ENCODE measurements at places on chromosomes 3 and 15.
A peak's percentile ranks its signal among the peaks of the same experiment; 100 is the strongest.

GRCh38 chr3:45693941-45694521 is 4.8 kb downstream of the SACM1L start:
- DNase-seq, result no peak

GRCh38 chr3:153052096-153052460 is 109.9 kb upstream of the RAP2B start:
- no peak for DNase-seq

DNA sequence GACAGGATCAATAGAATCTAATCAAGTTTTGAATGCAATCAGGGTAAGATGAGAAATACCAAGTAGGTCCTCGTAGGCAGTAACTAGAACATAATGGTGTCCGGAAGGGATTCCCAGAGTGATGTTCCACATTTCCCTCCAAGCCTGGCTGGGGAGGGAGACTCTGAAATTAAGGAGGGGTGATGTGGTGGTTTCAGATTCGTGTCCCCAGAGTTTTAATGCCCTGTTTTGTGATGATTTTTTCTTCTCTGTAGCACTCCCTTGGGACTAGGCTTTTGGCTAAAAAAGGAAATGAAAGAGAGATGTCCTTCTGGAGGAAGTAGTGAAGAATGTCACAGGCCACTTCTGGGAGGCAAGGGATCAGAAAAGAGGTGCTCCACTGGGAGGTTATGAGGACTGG is 108.3 kb upstream of the CACNA2D3 start:
- DNase-seq, result no peak

- DNase-seq, result no peak
Observed at GRCh38 chr3:127689266-127689860, 16.6 kb downstream of the ABTB1 start.

- no peak for DNase-seq
Observed at GRCh38 chr3:101144105-101144504, 150.9 kb upstream of the ABI3BP start.

DNA sequence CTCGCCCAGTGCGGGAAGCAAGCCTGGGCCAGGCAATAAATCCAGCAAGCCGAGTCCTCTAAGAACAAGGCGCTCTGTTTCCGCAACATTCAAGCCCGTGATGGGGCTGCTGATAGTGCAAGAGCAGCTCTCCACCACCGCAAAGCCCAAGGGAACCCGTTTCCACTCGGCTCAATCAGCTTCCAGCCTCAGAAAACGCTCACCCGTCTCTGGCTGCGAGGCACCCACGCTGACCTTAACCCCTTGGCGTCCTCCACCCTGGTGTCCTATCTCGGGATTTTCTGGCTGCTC is 17.8 kb downstream of the SPATA12 start:
- peak; percentile 2 for DNase-seq

DNA sequence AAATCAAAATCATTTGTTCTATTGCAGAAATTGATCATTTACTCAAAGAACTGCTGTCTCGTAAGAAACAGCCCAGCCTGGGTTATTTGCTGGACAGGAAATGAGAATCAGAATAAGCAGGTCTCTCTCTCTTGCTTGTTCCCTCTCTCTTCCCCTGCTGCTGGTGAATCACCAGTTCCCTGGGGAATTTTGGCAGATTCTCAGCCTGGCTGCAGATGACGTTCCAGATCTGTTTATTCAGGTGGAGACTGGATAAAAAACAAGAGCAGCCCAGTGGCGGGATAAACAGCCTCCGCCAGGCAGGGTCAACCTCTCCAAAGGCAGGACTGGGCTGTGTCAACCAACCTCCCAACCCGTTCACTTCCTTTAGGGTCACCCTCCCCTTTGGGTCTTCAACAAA is 72.1 kb downstream of the LRIG1 start:
- DNase-seq, result no peak

GRCh38 chr3:53938645-53939044 is 47.0 kb upstream of the SELENOK start:
- no peak for DNase-seq

- peak; percentile 8 for DNase-seq
Observed at GRCh38 chr3:52983336-52983807, 62.5 kb downstream of the SFMBT1 start.

DNA sequence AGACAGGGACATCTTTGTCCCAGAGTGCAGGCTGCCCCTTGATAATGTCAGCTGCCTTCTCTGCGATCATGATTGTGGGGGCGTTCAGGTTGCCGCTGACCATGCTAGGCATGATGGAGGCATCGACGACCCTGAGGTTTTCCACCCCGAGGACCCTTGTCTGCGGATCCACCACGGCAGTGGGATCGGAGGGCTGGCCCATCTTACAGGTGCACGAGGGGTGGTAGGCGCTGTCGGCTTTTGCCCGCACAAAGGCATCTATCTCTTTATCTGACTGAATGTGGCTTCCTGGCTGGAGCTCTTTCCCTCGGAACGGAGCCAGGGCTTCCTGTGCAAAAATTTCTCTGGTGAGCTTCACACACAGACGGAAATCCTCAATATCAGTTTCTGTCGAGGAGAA is 28.4 kb downstream of the CHDH start:
- no peak for DNase-seq

DNA sequence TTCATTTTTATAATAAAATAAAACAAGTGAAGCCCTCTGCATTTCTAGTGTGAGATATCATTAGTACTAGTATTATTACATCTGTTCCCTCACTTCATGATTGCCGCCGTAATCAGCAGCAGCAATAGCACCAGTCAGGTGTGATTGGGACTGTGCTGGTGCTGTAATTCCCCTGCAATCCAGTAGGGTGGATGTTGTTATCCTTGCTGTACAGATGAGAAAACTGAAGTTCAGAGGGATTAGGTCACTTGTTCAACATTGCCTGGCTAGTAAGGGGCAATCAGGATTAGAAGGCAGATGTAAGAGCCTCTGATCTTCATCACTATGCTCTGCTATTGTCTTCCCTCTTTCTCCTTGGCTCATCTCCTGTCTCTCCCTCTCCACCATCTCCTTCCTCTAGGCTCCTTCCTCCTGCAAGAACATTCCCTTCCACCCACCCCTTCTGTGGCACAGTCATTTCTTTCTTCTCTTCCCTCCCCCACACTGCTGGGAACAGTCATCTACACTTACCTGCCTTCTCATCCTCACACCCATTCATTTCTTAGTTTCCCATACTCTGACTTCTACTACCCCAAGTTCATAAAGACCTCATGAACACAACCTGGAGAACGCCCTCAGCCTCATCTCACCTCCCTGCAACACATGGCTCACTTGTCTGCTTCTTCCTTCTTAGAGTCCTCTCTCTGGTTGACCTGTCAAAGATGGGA is 29.7 kb downstream of the CRYGS start:
- DNase-seq, result no peak

DNA sequence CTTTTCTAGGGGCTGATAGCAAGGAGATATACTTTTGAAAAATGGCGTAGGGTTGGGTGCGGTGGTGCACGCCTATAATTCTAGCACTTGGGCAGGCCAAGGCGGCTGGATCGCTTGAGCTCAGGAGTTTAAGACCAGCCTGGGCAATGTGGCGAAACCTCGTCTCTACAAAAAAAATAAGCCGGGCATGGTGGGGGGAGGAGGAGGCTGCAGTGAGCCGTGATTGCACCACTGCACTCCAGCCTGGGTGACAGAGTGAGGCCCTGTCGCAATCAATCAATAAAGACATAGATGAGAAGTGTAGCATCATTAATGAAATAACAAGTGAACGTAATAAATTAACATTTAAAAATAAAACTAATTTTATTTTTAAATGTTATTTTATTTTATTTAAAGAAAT is 134.6 kb downstream of the SLCO3A1 start:
- no peak for DNase-seq

DNA sequence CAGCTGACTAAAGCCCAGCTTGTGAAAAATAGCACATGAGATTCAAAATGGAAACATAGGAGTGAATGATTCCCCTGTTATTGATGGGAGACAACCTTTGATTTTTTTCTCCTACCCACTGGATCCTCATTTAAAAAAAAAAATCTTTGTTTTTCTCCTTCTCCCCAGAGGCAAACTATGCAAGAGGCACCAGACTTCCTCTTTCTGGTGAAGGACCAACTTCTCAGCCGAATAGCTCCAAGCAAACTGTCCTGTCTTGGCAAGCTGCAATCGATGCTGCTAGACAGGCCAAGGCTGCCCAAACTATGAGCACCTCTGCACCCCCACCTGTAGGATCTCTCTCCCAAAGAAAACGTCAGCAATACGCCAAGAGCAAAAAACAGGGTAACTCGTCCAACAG is 2.6 kb downstream of the CACNA1D start:
- no peak for DNase-seq

DNA sequence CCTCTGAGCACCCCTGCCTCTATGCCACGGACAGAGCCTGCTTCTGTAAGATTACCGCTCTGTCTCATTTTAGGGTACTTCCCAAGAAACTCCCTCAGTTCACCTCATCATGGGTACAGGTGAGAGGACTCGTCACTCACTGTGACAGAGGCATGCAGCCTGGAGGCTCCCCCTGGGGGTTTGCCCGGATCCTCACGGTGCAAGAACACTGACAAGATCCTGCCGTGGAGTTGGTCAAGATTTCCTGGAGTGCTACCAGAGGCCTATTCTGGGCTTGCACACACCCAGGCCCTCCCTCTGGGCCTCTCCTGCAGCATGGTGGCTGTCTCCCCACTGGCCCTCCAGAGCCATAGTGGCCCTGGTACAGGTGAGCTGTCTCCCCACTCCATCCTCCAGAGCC is 103.1 kb upstream of the TNIK start:
- DNase-seq, result no peak
